ENCODE measurements at places on chromosomes 5 and 9.

- DNase-seq = peak; percentile 71
These were observed at the start of gene CTSV for GRCh38 chr9:97038611-97039513. Gene CTSV, minus strand, starts transcription at chr9:97039142. Its CDS starts 1,099 bp downstream, at chr9:97038043.

- no peak for DNase-seq
These were observed 441.2 kb upstream of the ZNF462 start for GRCh38 chr9:106421772-106422171.

GRCh38 chr5:151675611-151676313 lies 11.0 kb downstream of the SPARC start:
- DNase-seq = no peak

DNA sequence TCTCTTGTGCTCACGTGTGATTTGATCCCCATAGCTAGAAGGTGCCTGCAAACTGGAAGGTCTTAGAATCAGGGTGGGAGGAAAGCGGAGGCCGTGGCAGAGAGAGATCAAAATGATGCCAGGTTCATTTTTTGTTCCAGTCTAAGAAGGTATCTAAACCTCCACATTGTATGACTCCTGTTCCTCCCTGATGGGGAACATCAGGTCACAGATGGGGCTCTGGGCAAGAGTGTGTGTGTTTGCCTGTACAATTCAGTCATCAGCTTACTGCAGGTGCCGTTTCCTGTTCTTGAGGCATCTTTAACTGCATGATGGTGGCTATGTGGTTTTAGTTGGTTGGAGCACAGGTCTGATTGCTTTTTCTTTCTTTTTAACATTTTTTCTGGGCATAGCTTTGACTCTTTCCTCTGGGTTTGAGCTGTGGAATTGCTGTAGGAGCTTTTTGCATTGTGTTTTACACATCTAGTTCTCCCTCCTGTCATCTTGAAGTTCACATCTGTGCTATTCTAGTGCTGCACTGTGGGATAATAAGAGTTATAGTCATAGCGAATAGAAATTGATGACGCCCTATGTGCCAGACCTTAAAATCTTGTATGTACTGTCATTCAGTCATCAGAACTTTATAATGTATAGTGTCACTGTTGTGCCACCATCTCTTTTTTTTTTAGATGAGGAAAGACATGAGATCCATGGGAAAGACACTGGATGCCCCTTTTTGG lies 30.8 kb downstream of the ARHGAP26 start:
- DNase-seq = no peak

GRCh38 chr5:157965040-157965678 lies 106.2 kb upstream of the CLINT1 start:
- no peak for DNase-seq

- DNase-seq = no peak
These were observed 73.6 kb downstream of the TLR4 start for GRCh38 chr9:117777823-117778222.

DNA sequence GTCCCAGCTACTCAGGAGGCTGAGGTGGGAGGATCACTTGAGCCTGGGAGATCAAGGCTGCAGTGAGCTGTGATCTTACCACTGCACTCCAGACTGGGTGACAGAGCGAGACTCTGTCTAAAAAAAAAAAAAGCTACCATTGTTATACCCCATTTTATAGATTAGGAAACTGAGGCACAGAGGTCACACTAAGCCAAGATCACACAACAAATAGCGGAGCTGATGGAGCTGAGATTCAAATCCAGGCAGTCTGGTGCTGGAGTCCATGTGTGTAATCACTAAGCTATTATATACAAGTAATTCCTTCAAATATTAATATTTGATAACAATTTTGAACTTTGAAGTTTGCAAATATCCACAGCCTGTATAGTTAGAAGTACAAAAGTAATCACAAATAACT lies 6.0 kb upstream of the SLC12A2 start:
- no peak for DNase-seq

DNA sequence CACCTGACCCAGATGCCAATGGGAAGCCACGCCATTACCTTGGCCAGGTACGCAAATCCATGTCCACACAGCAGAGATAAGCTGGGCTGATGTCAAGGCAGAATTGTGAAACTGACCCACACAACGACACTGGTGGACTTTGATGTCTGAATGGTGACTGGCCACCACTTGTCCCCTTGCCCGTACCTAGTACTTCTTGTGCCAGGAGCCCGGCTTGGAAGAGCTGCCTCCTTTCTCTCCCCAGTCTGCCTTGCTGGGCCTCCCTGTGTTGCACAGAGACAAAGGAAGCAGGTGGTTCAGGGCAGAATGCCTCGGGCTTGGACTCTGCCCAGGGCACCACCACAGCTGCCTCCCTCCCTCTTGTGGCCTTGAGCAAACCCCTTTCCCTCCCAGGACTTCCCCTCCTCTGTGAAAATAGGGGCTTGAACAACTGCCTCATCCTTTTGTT lies 23.3 kb downstream of the PTGES2 start:
- peak; percentile 66 for DNase-seq

GRCh38 chr5:88518131-88519016 lies 249.7 kb upstream of the TMEM161B start:
- DNase-seq = no peak

GRCh38 chr5:38453921-38454320 lies 102.5 kb downstream of the LIFR start:
- no peak for DNase-seq

GRCh38 chr5:108061941-108062340 lies 320.0 kb downstream of the FBXL17 start:
- DNase-seq = no peak

DNA sequence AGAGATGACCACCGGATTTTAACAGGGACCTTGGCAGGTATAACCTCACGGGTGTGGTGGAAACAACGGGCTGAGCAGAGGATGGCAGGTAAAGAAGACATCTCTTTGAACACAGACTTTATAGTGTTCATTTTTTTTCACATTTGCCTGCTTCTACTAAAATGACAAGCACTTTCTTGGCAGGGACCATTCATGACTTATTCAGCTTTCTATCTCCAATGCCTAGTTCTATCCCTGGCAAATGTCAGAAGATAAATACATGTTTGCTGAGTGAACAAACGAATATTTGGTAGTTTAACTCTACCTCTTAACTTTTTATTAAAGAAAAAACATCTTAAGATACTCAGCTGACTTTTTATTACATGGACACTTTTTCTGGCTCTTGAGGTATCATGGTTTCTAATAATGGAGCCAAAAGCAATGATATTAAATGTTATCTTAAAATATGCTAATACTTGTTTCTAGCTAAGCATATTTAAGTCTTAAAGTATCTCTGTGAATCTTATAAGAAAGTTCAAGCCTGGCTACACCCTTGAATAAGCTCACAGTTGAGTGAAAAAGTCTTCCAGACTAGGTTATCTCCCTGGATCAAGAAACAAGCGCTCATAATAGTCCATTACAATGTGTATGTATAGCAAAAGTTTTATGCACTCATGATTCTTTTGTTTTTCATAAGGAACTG lies 8.5 kb downstream of the ELL2 start:
- no peak for DNase-seq

- DNase-seq = no peak
These were observed 63.0 kb downstream of the ADAMTS12 start for GRCh38 chr5:33828626-33829308.

- DNase-seq = no peak
These were observed 45.6 kb downstream of the COL15A1 start for GRCh38 chr9:98989036-98990000.

- DNase-seq = peak; percentile 95
These were observed 724 bp downstream of the SGTB start for GRCh38 chr5:65721050-65721719.

- DNase-seq = peak; percentile 90
These were observed 550 bp upstream of the CKMT2 start for GRCh38 chr5:81232464-81233079.

DNA sequence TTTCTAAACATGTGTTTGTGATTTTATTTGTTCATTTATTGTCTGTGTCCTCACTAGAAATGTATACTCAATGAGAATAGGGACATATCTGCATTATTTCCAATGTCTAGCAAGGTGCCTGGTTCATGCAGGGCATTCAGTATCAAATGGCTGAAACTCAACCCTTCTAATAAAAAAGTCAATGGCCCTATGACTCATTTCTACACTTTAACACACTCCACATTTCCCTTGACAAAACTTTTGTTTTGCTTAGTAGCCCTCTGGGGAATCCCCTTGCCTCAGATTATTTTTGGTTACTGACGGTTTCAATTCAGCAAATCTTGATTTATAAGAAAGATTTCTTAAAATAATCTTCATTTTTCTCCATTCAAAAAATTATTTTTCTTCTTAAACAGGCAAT lies 206.0 kb upstream of the DMRTA1 start:
- no peak for DNase-seq

DNA sequence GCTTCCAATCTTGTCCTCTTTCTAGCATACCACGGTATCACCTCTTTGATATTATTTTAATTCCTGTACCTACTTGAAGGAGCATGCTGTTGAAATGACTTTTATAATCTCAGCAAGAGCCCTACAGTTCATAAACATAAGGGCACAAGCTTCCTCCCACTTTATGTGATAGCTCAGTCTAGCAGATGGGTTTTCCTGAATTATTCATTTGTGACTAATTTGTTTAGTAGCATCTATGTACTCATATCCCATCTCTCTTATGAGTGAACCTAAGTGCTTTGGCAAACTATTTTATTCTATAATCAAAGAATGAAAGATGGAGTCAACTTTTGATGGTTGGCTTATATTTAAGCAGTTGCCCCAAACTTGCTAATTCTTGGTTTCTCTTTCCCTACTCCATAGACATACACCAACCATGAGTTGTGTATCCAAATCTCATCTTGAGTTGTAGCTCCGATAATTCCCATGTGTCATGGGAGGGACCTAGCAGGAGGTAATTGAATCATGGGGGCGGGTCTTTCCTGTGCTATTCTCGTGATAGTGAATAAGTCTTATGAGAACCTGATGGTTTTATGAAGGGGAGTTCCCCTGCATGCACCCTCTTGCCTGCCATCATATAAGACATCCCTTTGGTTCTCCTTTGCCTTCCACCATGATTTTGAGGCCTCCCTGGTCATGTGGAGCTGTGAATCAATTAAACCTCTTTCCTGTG lies 17.7 kb downstream of the TXNDC8 start:
- DNase-seq = no peak

DNA sequence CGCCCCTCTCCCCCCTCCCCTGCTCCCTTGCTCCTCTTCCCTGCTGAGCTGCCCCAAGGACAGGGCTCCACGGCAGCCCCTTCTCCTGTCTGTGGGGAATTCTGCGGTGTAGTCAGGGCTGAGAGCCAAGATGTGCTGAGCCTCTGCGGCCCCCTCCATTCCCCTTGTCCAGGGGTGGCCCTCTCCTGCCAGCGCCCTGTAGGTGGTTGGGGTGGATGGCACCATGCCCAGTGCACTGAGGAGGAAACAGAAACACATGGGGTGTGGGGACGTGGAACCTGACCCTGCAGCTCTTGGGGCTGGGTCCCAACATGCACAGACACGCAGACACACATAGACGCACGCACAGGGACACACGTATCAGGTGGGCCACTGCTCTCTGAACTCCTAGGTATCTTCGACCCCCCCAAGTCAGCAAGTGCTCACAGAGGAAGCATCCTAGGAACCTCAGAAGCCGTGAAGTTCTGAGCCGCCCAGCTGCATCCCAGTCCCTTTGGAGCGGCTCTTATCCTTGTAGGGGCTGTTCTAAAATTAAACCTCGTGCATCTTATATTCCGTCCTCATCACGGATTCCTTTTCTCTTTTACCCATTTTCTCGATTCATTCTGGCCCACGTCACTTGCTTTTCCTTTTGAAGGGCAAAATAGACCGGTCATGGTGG lies 64.8 kb downstream of the HMCN2 start:
- DNase-seq = no peak

- no peak for DNase-seq
These were observed 28.6 kb upstream of the TNC start for GRCh38 chr9:115146581-115147021.

GRCh38 chr5:27450607-27451006 lies 412.2 kb upstream of the CDH9 start:
- DNase-seq = no peak

DNA sequence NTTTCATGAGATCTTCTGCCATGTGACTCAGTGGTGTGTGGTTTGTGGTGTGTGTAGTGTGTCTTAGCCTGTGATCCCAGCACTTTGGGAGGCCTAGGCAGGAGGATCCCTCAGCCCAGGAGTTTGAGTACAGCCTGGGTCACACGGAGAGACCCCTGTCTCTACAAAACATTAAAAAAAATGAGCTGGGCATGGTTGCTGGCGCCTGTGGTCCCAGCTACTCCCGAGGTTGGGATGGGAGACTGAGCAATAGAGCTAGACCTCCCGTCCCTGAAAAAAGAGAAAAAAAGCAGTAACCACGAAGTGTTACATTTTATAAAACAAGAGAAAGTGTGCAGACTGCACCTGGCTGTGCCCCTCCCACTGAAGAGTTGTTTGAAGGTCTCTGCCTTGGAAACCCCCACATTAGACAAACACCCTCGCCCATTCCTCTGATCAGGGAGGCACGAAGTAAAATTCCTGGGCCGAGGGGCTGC lies 21.2 kb upstream of the RNU6ATAC start:
- peak; percentile 46 for DNase-seq

GRCh38 chr5:44674461-44674860 lies 134.3 kb upstream of the MRPS30 start:
- no peak for DNase-seq

GRCh38 chr9:38622288-38622674 lies 1.9 kb upstream of the ANKRD18A start:
- DNase-seq = no peak

- DNase-seq = no peak
These were observed 56.8 kb downstream of the SEMA4D start for GRCh38 chr9:89440951-89441654.

- no peak for DNase-seq
These were observed 21.0 kb downstream of the DIAPH1 start for GRCh38 chr5:141597814-141598213.

GRCh38 chr5:78930721-78931120 lies 54.4 kb downstream of the ARSB start:
- no peak for DNase-seq

- peak; percentile 84 for DNase-seq
These were observed 30.4 kb upstream of the LTC4S start for GRCh38 chr5:179763215-179763945.

DNA sequence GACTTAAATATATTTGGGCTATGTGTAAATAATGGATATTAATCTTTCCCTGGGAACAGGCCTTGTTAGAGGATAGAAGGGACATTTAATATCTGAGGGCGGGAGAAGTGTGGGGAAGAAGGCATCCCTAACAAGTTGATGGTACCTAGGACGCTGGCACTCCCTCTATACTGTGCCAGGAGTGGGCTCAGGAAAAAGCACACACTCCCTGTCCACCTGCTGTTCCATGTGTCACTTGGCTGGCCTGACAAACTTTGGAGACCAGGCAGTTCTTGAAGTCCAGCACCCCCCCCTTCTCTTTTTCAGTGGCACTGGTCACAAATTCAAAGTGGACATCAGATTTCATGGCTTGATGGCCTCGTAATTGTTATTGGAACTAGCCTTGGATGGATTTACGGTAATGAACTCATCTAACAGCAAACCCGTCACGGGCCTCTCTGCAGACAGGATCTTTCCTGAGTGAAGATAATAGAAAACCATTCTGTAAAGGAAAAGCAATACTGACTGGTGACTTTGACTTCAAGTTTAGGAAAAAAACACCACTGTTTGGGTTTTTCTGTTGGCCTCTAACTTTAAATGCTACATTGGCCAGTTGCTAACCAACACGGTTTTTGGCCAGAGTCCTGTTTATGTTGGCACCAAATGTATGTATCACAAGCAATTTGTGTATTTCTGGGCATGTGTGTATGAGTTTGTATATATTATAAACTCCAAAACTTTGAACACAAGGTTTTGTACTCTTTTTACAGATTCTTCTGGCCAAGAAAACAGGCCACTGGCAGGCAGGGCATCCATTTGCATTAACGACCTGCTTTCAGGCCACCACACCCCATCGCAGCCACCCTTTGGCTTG lies 552.6 kb downstream of the CCDC171 start:
- no peak for DNase-seq

- DNase-seq = no peak
These were observed 4.6 kb downstream of the VCAN start for GRCh38 chr5:83475935-83476814.

Data from cerebellar cortex (tissue), 1 donor.